ENCODE measurements at places on chromosomes 1 and 21.

- DNase-seq, result no peak
These were observed 593.3 kb upstream of the NCAM2 start for GRCh38 chr21:20404915-20405314.

- DNase-seq, result no peak
These were observed 88.1 kb upstream of the C1orf21 start for GRCh38 chr1:184298440-184299405.

DNA sequence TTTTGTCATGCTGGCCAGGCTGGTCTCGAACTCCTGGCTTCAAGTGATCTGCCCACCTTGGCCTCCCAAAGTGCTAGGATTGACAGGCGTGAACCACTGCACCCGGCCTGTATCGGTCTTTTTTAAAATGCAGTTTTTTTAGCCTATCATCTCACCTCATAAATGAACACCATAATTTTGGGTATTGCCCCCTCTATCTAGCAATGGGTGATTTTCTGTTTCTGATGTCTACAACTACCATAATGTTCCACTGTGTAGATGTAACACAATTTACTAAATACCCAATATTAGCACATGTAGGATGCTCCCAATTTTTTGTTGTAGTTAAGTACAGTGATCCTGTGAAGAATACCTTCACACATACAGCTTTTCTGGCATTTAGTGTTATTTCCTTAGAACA is 2.0 kb upstream of the CAMTA1 start:
- DNase-seq, result no peak

DNA sequence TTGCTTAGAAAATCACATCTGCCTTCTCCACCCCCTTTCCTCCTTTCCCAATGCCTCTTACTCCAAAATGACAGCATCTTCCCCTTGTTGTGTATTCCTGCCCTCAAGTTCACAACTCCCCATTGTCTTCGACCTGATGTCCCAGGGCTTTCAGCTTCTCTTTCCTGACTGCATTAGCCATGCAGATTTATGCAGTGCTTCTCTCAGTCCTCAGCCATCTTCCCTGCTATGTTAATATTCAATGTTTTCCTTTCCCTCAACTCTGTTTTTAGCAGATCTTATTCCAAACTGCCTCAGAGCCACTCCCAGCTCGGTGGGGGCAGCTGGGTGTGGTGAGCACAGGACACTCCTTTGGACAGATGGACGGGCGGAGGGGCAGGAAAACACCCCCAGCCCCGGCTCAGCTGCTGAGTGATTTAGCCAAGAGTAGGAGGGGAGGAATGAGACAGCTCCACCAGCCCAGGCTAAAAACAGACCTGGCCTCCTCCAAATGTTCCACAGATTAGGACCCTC is 71.0 kb downstream of the CD2 start:
- no peak for DNase-seq

DNA sequence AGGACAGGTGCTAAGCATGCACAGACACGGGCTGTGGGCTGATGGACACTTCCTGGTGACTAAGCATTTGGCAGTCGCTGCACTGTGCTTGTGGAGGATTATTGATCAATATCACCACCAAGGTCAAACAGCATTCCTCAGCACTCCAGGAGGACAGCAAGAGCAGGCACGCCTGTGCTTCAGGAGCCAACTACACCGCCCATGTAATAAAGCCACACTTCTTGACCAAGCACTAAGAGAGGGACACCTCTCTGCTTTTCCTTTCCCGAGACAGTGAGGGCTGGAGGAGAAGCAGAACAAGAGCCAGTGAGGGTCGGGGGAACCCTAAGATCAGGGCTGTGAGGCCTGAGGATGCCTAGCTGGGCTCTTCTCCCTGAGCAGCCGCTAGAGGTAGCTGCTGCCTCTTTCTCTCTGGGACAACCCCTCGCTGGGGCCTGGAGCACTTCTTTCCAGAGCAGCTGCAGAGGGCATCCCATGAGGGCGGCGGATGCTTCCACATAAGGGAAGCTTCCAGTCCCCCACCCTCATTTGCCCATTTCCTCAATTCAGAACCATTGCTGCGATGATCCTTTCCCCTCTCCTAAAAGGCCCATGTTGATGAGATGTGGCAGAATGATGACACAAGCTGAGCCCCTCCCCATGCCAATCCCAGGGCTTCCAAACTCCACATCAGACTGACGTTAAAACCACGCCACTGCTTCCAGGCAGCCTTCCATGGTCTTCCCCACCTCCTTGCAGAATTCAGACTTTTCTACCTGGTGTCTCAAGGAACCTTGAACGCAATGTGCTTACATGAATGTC is 19.1 kb downstream of the RAB7B start:
- DNase-seq, result no peak
